ENCODE measurements at places on chromosomes 2 and 18. TPM values are rescaled to one million over a fixed set of nuclear protein-coding genes. Genes with fewer than 3 reads are reported as not detected.

SMAD2 gene
- 105 TPM for total RNA-seq

SNTG2 gene
- total RNA-seq: 0.86 TPM

TTN gene
- 0.02 TPM for total RNA-seq

UNC80 gene
- total RNA-seq: not detected

RAB27B gene
- total RNA-seq: 9.9 TPM

KLHL29 gene
- 0.86 TPM for total RNA-seq

UPP2 gene
- total RNA-seq: not detected

TMEM182 gene
- 1.2 TPM for total RNA-seq

CNTNAP5 gene
- total RNA-seq: not detected

FAM210A gene
- 37.9 TPM for total RNA-seq
